ENCODE measurements at places on chromosomes 4 and X.

DNA sequence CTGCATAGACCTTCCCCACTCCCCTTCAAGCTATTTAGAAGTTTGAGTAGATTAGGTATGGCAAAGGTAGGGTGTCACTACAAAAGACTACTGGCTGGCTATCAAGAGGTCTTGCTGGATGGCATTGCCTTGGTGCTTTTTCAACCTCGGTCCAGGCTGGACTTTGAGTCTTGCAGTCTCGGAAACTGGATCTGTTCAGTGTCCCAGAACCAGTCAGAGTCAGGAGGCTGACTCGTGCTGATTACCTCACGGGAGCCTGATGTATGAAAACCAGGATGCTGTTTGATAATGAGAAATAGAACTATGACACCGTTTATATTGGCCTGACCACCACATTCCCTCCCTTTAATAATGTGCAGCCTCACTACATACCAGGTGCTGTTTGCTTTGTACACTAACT is 2.7 kb upstream of the PHKA1 start:
- DNase-seq, result no peak

DNA sequence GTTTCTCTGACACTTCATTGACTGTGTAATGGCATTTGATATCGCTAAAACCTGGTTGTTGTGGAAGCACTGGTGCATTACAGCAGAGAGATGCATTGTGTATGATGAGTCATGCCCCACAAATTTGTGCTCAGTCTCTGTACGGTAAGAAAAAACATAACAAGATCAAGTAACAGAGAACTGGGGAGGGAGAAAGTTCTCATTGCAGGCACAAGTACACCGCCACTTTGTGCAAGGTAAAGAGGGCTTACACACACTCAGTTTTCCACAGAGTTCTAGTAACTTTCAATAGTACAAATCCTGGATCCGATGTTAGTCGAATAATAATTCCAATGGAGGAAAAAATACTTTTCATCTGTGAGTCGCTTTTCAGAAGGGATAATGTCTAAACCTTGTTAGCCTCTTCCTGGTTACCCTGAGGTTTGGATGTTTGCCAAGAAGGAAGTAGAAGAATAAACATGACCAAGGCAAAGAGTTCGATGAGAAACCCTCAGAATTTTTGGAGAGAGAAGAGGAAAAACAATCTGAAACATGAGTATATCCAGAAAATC is 512.5 kb upstream of the SLIT2 start:
- DNase-seq, result no peak

- no peak for DNase-seq
Measured at GRCh38 chrX:139801397-139801813, 93.4 kb upstream of the MCF2 start.

GRCh38 chr4:185412412-185412811 is 13.4 kb downstream of the UFSP2 start:
- no peak for DNase-seq

DNA sequence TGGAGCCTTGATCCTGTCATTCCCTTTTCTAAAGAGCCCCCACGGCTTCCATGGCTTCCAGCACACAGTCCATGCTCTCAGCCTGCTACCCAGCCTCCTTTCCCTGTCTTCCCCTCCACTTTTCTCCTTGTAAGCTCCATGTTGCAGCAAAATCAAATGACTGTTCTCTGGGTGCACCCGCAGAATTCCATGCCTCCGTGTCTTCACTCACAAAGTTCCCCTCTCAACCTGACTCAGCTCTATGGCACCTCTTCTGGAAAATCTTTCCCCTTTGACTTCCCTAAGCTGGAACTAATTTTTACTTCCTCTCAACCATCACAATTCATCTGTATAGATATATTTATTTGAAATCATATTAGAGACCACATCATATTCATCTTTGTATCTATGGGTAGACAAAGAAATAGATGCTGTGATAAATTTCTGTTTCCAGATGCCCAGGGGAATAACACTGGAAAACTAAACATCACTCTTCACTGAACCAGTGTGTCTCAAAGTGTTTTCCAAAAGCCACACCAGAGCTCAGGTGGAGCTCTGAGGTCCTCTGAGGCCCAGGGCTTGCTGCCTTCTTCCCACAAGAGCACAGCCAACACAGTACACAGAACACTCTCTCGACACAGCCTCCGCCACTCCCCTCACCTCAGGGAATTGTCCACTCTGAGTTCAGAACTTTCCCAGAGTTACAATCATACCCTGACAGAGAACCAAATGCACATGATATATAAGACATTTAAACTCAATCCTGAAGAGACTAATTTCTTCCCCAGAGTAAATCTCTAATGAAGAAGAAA is 3.3 kb downstream of the SETD7 start:
- no peak for DNase-seq

DNA sequence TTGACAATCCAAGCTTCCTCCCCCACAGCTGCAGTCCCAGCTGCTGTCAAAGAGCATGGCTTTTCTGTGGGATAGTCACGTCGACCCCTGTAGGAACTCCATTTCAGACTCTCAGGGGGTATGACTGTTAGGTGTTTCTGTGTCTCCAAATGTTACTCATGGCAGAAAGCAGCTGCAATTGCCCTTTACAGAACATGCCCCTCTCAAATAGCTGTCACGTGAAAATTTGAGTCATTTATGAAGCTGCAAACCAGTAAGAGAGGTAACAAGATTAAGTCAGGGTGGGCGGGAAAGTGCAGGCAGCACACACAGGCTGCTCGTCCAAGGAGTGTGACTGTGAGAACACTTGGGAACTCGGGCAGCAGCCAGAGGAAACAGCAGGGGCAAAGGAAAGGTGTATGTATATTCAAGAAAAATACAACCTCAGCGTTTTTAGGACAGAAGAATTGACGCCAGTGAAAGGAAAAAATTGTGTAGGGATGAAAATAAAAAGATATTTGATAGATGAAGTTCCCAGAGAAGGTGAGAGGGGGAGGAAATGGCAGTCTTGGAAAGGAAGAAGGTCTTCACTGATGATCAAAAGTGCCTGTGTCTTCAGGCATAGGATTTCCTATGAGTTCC is 66.5 kb upstream of the TMEM184C start:
- no peak for DNase-seq

- DNase-seq, result no peak
Measured at GRCh38 chr4:135538698-135539097, 1337.1 kb upstream of the PABPC4L start.

DNA sequence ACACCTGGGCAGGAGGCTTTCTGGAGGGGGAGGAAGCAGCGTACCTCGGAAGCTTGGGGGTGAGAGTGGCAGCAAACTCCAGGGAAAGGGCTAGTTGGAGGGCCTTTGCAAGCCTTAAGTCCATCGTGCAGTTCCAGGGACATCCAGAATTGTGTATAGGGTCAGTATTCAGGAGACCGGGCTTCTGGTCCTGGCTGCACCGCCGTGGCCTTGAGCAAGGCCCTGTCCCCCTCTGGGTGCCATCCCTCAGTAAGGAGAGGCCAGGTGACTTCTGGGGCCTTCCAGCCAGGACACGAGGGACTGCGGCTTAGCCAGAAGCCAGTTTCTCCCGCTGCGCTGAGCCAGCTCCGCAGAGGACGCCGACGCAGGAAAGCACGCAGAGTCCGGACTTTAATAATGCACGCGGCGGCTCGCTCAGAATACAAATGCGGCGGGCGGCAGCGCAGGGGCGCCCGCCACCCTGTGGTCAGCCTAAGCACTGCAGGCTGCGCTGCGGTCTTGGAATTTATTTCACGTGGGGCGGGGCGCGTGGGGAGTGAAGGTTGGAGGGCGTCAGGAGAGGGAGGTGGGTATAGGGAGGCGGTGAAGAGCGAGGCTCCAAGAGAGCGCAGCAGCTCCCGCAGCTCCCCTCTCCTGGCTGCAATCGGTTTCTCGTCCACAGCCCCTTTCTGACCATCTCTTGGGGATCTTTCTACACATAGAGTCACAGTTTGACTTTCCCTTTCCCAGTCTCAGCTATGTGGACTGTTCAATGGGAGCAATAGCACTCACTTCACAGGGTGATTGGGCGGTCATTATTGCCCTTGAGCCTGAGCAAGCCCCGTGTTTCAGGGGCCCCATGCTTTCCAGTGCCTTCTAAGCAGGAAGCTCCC is 94.1 kb upstream of the GPR50 start:
- peak; percentile 16 for DNase-seq

GRCh38 chr4:158599765-158600498 is 71.8 kb downstream of the C4orf46 start:
- no peak for DNase-seq

GRCh38 chr4:184362396-184362795 is 112.0 kb downstream of the IRF2 start:
- no peak for DNase-seq
